ENCODE measurements at places on chromosomes 5 and 9. TPM values are rescaled to one million over a fixed set of nuclear protein-coding genes. Genes with fewer than 3 reads are reported as not detected.

CER1 gene
- total RNA-seq = 5.2 TPM

ZNF879 gene
- 5.9 TPM for total RNA-seq

ADRA1B gene
- total RNA-seq = not detected

LEAP2 gene
- total RNA-seq = 0.82 TPM

SHISAL2B gene
- 1.4 TPM for total RNA-seq

PCDHAC2 gene
- 5.2 TPM for total RNA-seq

C9 gene
- not detected for total RNA-seq

SAPCD2 gene
- 1.0 TPM for total RNA-seq

KCNV2 gene
- not detected for total RNA-seq

BHMT2 gene
- total RNA-seq = not detected

SIT1 gene
- not detected for total RNA-seq

ZBED3 gene
- total RNA-seq = 13.0 TPM

CCDC152 gene
- 2.8 TPM for total RNA-seq

HARS2 gene
- 37.0 TPM for total RNA-seq

PCDH1 gene
- 140 TPM for total RNA-seq

RNF145 gene
- total RNA-seq = 102 TPM

ST6GALNAC4 gene
- 25.0 TPM for total RNA-seq

PKD2L2 gene
- total RNA-seq = not detected

IFNB1 gene
- total RNA-seq = not detected

NUTM2F gene
- total RNA-seq = not detected

LVRN gene
- 1.3 TPM for total RNA-seq

HIGD2A gene
- 88.3 TPM for total RNA-seq

ARID3C gene
- not detected for total RNA-seq

ORM2 gene
- total RNA-seq = not detected

PCDHA10 gene
- 16.9 TPM for total RNA-seq

ZNG1F gene
- 8.2 TPM for total RNA-seq

All from endothelial cell (in vitro differentiated cells).